ENCODE measurements at places on chromosomes 3 and 15.

- DNase-seq = no peak
These were observed 49.7 kb downstream of the PDHB start for GRCh38 chr3:58383904-58384303.

DNA sequence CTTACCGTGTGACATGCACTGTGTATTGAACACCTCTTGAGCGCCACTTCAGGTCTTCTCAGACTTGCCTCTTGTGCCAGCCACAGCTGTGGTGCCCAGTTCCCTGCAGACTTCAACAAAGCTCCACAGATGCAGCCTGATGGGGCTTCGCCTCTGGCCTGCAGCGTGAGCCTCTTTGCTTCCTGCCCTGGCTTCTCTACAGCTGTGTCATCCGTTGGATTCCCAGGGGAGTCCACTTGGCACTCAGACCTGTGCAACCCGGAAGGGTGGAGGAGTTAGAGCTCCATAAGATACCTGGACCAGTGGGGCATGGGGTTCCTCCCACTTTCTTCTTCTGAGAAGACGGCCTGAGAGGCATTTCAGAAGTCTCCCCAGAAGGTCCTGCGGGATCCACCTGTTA, 57.7 kb upstream of the BNIP2 start:
- peak; percentile 88 for DNase-seq

DNA sequence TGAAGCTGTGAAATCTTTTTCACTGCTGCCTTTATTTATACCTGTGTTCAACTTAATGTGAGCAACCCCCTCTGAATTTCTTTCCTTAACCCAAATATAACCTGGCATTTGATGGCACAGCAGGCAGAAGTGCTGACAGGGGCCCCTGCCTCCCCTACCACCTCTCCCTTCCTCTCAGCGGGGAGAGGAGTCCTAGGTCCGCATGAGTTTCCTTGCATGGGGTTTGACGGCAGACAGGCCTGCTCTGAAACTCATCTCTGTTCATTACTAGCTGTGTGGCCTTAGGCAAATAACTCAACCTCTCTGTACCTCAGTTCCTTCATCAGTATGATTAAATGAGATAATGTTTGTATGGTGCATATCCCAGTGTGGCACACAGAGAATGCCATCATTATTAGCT, 79.7 kb downstream of the SEC22A start:
- no peak for DNase-seq

- DNase-seq = peak; percentile 40
These were observed 28.8 kb downstream of the KNG1 start for GRCh38 chr3:186746008-186746407.

DNA sequence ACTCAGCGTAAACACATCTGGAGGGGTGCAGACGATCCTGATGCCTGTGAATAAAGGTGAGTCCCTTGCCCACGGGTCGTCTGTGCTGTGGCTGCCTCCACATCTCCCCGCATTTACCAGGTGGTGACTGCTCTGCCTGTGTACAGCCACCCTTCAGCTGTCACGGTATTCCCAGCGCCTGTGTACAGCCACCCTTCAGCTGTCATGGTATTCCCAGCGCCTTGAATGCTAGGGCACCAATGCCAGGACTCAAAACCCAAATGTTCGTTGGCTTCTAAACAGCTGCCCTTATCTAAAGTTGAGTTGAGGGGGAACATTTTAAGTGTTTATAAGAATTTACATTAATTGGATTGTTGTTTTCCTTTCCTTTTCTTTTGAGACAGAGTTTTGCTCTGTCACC, 27.4 kb downstream of the MAP6D1 start:
- no peak for DNase-seq

DNA sequence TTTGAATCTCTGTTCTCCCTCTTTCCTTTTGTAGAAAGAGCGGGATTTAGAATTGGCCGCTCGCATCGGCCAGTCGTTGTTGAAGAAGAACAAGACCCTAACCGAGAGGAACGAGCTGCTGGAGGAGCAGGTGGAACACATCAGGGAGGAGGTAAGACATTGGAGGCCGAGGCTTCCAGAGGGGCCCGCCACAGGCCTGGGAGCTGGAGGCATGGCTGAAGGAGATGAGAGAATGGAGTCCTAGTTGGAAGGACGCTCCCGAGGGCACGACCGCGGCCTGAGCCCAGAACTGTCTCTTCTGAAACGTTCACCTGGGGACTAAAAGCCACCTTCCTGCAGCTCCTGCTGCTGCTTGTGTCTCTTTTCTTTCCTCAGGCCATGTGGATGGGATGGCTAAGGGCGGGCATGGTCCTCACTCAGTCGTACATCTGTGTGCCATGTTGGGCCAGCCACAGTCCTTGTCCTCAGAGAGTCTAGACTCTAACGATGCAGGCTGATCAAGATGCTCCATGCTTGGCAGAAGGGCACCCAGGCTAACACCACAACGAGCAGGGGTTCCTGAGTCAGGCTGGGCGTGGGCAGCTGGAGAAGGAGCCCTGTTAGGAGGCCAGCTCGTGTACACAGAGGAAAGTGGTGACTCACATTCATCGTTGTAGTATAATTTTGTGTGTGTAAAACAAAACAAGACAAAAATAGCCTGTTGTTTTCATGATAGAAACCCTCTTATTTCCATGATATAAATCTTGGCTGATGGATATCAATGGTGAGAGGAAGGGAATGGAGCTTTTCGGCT, 81.1 kb downstream of the CCK start:
- no peak for DNase-seq

DNA sequence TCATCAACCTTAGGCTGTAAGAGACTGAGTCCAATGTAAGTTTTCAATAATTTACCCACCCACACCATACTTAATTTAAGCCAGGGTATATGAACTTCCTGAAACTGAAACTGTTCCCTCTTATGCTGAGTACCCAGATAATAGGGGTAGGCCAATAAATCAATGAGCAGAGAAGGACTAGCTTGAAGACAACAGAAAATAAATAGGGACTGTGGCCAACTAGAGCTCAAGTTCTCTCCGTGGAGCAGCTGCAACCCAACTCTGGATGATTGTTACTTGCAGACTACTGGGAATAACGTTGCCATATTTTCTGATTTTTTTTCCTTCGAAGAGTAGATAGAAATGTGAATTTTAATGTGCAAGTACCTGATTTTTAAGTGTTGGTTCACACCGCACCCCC, 128.0 kb downstream of the ATG7 start:
- no peak for DNase-seq

DNA sequence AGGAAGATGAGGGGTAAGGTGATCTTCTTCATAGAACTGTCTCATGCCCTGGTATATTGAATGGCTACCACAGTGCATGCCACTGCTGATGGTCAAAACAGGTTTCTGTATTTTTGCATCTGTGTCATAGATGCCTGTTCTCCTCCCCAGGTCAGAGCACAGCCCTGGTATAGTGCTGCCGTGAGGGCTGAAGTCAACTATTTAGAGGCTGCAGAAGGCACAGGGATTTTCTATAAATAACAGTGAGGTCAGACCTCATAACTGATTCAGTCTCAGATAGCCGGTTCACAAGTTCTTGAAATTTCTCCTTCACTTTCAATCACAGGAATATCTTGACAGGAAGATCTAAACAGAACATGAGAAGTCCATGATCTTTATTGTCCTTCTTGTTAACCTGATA, 99.2 kb upstream of the NUDT16 start:
- no peak for DNase-seq

DNA sequence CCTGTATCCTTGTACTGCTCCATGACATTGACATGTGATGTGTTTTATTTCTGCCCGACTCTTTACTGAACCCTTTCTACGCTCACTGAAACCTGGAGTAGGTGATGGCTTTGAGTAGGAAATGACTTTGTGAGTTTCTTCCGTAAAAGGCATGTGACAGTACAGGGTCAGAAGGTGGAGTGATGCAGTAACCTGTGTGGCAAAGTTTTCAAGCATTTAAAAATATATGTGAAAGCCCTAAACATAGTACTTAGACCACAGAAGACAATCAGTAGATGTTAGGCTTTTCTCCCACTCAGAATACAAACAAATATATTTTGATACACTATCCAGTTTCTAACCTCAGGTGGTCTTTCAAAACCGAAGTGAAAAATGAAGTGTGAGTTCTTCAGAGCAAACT, 31.3 kb upstream of the SACM1L start:
- no peak for DNase-seq

DNA sequence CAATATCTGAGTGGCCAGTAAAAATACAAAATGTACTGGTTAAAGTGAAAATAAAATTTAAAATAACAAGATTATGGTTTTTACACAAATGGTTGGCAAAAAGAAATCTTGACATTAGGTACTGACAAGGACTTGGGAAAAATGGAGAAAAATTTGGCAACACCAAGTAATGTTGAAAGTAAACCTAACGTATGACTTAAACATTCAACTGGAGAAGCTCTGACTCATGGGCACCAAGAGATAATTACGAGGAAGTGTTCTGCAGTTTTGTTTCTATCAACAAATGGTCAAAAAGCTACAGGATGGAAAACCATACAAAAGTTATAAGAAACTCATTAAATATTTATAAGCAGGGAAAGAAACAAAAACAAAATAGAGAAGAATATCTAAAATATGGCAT, 177.7 kb downstream of the ZNF385D start:
- DNase-seq = no peak

DNA sequence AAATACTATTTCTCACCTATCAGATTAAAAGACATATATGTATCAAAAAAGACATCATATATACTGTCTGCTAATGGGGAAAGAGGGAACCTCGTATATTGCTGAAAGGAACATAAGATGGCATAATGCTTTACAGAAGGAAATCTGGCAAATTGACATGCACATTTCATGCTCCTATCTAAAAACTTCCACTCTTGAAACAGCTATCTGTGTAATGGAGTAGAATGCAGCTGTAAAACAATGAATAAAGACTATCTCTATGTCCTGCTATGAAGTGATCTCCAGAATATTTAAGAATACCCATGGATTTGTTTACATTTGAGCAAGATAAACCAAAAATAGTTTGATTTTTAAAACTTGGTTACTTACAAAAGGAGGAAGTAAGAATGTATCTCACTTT, 107.4 kb downstream of the TBL1XR1 start:
- no peak for DNase-seq

- no peak for DNase-seq
These were observed 8.1 kb upstream of the CDIN1 start for GRCh38 chr15:36571301-36571700.

- DNase-seq = no peak
These were observed 57.3 kb upstream of the PLXNA1 start for GRCh38 chr3:126925411-126926171.

- DNase-seq = peak; percentile 9
These were observed 822 bp downstream of the MRPL3 start for GRCh38 chr3:131501949-131502348.

- no peak for DNase-seq
These were observed 11.7 kb downstream of the ATP6V1A start for GRCh38 chr3:113758389-113759024.

GRCh38 chr3:66110840-66111239, 72.1 kb upstream of the MAGI1 start:
- peak; percentile 3 for DNase-seq

GRCh38 chr3:186176373-186176990, 67.6 kb upstream of the ETV5 start:
- DNase-seq = no peak

DNA sequence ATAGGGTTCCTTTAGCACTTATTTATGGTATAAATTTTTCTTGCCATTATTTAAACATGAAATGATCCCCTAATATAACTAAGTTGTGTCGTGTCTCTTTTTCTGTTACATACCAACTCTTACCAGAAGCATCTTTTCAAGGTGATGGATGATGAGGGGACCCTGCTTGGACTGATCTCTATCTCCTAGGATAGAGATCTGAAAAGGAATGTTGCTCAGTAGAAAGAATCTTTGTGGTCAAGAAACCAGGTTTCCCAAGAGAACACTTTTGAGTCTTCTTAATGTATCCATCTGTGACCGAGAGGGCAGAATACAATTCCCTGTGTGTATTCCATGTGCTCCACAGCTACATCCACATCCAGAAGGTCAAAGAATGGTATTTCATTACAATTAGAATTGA, 409.7 kb downstream of the MAGI1 start:
- no peak for DNase-seq

DNA sequence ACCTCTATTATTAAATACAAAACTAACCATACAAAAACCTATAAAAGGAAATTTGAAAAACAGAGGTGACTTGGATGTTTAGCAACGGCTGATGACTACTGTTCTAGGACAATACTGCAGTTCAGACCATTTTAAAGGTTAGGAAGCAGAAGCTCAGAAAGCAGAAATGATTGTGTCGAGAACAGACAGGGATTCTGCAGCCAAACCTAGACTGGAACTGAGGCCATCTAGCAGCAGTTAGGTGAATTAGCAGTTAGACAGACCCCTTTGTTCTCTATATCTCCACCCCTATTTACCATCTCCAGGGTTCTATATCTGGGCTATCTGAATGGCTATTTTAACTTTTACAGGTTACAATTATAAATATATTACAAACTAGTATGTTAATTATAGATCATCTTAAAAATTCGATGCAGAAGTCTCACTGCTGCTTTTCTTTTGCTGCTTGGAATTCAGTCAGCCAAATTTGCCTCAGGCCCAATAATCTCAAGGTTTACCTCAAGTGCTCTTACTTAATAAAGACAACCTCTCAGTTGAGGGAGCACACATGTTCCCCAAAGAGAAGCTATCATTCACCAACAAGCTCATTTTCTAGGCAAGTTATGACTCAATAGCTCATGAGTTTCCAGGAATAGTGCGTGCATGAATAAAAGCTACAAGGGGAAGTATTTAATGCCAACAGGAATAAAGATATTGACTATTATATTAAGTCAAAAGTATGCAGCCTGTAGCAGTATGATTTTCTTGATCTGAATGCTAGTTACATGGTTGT, 9.3 kb upstream of the IL1RAP start:
- DNase-seq = no peak

- DNase-seq = no peak
These were observed 34.8 kb upstream of the DCUN1D1 start for GRCh38 chr3:183015185-183015584.

GRCh38 chr15:59532770-59533379, 78.7 kb upstream of the GCNT3 start:
- DNase-seq = peak; percentile 74

- DNase-seq = no peak
These were observed 48.3 kb downstream of the SERPINI1 start for GRCh38 chr3:167783781-167784180.

DNA sequence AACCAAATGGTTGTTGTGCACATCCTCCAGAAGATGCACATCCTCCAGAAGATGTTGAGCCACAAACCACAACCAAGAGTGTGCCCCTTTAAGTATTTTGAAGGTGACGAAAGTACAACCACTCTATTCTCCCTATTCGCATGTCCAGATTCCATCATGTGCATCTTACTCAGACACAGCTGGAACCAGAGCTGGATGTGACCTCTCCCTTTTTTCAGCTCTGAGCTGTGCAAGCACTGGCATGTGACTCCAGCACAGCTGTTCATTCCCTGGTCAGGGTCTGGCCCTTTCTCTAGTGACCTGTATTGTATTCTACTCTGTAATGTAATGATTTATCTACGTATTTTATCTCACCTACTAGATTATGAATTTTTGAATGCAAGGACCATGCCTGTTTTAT, 29.3 kb upstream of the DLG1 start:
- DNase-seq = no peak

DNA sequence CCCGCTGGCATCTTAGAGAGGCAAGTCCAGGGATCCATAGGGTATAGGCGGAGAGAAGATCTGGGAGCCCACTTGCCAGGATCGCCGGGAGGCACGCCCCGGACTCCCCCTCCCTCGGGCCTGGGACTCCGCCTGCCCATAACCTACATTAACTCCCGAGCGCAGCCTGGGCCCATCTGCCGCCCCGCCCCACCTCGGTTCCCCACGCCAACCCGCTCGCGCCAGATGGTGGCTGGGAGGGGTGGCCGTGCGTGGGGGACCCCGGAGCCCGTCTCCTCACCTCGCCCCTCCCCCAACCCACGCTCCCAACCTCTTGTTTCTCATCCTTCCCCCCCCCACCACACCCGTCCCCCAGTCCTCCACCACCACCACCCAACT, 1.7 kb upstream of the DLL4 start:
- peak; percentile 88 for DNase-seq

- no peak for DNase-seq
These were observed 169.7 kb upstream of the AGTR1 start for GRCh38 chr3:148528024-148528423.

All from NCI-H69 (cell line).